ENCODE measurements at places on chromosomes 4 and X.

- no peak for DNase-seq
These were observed 640 bp downstream of the PHF8 start for GRCh38 chrX:54043541-54044125.

DNA sequence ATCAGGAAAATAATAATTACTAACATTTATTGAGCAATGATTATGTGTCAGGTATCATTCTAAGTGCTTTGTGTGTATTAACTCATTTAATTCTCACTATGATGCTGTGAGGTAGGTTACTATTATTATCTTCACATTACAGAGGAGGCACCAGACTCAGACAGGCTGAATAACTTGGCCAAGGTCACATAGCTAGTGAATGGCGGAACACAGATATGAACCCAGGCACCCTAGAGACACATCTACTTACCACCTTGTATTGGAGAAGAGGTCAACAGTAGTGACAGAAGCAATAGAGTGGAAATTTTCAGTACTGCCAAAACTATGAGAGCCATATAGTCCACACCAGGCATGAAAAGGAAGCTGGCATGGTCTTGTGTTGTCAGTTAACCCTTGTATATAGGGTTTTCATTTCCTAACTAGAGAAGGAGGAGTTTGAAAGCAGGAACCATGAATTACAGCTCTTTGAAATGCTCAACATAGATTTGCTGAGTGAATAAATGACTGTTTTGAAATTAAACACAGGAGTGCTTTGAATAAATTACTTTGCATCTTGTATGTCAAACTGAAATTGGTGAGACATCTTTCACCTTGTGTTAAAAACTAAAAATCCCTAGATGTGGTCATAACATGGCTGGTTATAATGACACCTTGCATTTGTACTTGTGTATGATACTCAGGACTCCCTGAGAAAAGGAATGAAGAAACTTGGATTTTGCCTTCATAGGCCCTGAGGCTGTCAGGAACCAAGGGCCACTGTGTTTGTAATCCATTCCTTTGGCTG lies 71.8 kb downstream of the RTL9 start:
- DNase-seq = no peak

DNA sequence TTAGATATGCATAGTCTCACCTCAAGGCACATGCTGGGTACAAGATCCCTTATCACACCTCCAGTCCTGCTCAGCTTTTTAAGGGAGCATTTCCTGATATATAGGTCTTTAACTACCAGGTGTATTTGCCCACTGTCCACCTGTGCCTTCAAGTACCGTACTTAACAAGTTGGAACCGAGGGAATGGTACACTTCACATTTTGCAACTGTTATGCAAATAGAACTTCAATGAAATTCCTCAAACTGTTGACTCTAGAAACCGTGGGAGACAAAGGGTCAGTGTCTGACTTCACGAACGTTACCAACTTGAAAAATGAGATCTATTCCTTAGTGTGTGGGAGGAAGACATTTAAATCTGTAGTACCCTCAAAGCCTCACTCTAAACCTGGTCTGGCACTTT lies 5.2 kb downstream of the TRIM2 start:
- no peak for DNase-seq

DNA sequence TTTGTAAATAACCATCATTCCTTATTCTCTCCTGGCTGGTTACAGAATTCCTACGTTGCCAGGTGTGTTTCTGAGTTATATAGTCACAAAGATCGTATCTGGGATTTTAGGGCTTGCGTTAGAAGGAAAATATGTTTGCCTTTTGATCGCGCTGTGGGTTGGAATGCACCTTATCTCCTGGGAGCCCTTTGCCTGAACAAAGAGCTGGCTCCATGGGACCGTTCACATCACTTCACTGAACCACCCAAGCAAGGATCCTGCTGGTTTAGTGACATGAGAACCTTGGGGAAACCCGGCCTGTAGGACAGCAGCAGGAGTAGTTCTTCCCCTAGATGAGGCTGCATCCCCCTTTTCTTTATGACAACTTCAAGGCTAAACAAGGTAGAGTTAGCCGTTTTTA lies 51.6 kb downstream of the RS1 start:
- no peak for DNase-seq

DNA sequence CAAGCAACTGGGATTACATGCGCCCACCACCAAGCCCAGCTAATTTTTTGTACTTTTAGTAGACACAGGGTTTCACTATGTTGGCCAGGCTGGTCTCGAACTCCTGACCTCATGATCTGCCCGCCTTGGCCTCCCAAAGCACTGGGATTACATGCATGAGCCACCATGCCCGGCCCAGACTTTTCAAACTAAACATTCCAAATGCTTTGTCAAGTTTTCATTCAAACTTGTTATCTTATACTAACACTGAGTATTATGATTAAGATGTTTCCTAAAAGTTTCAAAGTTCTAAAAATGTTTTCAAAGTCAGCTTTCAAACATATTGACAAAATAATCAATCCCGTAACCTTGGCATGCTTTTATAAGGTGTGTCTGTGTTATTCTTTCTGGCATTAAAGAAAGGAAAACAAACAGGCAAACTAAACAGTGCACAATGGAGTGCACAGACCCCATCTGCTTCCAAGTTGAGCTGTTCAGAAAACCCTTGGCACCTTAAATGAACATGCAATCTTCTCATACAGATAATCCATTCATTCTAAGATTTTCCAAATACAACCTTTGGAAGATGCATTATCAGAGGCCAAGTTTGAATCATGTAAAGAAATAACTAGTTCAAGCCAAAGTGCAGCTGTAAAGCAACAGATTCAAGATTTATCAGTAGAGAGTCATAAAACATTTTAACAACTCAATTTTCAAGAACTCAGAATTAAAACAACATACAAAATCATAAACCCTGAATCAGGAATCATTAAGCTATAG lies 49.1 kb downstream of the ABCG2 start:
- no peak for DNase-seq

DNA sequence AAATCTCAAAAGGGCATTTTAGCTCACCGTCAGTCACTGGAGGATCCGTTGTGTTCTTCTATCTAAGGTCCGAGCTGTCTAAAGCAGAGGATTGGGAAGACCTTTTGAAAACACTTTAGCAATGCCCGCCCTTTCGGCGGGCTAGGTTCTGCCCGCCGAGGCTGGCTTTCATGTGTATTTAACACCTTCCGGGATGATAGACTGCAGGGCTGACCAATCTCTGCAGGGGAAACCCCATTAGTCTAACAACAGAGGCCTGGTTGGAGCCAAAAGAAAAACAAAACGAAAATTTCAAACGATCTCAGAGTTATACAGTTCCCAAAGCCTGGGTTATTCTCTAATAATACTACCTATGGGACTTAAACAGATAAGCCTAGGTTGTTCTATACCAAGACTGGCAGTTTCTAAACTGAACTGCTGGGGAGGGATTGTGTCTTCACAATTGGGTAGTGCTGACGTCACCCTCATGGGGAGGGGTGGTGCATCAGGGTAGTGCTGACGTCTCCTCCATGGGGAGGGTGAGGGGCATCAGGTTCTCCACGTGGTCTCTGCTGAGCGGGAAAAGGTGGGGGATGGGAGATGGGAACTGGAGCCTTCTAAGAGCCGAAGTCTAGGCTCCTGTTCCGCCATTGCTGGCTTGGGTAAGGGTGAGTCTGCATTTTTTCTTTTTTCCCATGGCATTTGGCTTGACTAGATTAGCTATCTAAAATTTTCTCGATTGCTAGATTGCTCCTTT lies 14.8 kb upstream of the CUL4B start:
- DNase-seq = no peak

DNA sequence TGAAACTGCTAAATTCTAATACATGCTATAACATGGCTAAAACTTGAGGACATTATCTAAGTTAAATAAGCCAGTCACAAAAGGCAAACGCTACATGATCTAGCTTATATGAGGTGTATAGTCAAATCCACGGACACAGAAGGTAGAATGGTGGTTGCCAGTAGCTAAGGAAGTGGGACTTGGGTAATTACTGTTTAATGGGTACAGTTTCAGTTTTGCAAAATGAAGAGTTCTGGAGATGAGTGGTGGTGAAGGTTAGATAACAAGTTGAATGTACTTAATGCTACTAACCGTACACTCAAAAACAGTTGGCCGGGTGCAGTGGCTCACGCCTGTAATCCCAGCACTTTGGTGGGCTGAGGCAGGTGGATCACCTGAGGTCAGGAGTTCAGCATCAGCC lies 644.5 kb upstream of the DIPK2B start:
- no peak for DNase-seq

- DNase-seq = no peak
These were observed 67.0 kb downstream of the LRBA start for GRCh38 chr4:150948074-150948473.

DNA sequence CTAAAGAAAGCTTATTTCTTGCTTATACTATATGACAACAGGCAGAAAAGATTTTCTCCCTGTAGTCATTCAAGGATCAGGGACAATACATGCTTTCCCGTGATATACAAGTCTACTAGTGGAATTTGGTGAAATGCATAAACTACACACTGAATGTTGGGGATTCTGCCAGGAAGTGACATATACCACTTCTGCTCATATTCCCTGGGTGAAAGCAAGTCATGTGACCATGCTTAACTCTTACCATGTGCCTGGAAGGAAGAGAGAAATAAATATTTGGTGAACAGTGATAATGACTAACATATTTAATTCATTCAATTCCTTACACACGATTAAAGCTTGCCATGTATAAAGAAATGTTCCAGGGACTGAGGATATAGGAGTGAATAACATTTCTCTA lies 534.6 kb downstream of the PPARGC1A start:
- no peak for DNase-seq

- DNase-seq = no peak
These were observed 172.2 kb downstream of the HS6ST2 start for GRCh38 chrX:132786217-132786616.

DNA sequence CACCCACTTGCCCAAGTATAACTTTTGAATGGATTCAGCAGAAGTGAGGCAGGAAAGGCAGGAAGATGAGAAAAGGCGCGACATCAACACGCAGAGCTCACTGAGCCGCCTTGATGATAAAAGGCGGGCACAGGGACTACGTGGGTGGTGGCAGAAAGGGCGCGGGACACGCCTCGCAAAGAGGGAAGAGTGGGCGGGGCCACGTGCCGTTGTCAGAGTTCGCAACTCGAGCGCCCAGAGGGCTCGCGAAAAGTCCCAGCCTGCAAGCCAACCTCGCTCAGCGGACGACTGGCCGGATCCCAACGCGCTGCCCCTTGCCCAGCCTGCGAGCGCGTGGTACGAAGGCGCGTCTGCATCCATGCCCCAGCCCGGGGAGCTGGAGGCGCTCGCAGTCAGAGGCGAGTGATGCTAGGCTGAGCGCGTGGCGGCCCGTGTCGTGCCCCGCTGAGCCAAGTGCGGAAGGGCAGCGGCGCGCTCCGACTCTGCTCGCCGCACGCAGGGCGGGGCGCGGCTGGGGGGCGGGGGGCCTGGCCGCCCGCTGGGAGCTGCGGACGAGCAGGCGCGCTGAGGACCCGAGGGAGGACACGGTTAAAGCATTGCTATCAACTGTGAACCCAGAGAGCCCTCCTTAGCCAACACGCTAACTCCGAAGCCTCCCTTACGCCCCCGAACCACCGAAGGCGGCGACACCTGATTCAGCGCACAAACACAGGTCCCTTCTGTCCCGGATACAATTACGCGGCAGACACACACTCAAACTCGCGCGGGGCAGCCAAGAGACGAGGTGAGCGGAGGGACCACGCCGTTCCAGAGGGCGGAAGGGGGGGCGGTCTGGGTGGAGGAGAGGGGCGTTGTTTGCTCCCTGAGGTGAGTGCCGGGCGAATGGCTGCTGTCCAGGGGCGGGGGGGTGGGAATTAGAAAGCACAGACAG lies at the start of gene UGT8:
UGT8 (plus strand) TSS at position 617 of the 931 bp plus-strand sequence. CDS start 24,074 bp downstream, outside the sequence.
- DNase-seq = no peak

- DNase-seq = no peak
These were observed 115.6 kb downstream of the FHIP1A start for GRCh38 chr4:151524610-151525009.

- DNase-seq = no peak
These were observed 547.0 kb downstream of the ARAP2 start for GRCh38 chr4:35697210-35697736.

GRCh38 chr4:141501931-141502330 lies 134.5 kb upstream of the IL15 start:
- DNase-seq = no peak

DNA sequence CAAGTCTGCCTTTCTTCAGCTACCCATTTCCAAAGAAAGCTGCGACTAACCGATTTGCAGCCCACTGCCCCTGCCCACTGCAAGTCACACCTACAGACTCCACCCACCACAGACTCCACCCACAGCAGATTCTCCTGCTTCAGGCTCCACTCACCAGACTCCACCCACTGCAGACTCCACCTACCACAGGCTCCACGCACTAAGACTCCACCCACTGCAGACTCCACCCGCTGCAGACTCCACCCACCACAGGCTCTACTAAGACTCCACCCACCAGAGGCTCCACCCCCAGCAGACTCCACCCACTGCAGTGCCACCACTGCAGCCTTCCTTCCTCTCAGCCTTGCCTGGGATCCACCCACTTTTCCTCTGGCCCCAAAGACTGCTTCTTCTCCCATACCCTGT lies 41.3 kb downstream of the ABLIM2 start:
- DNase-seq = no peak

DNA sequence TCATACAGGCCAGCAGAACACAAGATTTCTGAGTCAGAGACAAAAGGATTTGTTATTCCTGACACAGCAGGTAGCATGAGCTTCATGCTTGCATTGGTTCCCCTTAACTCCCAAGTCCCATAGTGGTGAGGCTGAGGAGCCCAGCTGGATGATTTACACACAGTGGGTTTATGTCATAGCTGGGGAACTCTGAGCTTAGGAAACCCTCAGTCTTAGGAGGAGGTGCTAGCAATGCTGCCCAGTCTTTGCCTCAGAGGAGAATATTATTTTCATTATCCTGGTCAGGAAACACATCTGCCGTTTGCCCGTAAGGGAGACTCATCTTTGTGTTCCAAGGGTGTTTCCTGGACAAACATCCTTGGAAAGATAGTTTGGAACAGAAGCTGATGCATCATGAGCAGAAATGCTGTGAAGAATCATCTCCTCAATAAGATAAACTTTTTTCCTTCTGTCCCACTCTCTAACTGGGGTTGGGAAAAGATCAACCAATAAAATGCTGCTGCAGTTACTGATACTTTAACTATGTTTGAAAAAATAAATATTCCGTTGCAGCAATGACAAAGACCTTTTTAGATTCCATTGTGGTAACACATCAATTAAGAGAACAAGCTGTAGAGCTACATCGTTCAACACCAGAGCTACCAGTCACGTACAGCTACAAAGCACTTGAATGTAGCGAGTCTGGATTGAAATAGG lies 146.8 kb downstream of the DCLK2 start:
- no peak for DNase-seq
